ENCODE measurements at places on chromosomes 13 and 19. TPM values are rescaled to one million over a fixed set of nuclear protein-coding genes. Genes with fewer than 3 reads are reported as not detected.

GRCh38 chr19:29681422-29682235 lies 16.4 kb downstream of the PLEKHF1 start:
- DNase-seq: no peak

- no peak for DNase-seq
Observed at GRCh38 chr19:23851966-23852365, 62.7 kb upstream of the ZNF726 start.

DNA sequence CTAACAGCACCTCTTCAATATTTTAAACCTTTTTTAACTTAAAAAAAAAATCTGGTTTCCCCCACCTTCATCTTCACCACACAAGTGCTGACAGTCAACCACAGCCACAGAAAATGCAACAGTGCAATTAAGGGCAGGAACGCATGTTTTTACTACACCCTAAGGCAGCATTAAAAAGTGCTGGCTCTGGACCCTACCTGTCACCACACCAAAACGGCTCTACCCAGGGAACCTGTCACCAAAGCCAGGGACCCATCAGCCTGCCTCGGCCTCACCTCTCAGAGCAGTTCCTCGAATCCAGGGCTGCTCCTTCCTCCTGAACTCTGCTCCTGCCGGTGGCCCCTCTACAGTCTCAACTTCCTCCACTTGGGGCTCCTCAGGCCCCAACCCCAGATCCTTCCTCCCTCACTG lies 22.5 kb upstream of the SLC35E1 start:
- no peak for DNase-seq

DNA sequence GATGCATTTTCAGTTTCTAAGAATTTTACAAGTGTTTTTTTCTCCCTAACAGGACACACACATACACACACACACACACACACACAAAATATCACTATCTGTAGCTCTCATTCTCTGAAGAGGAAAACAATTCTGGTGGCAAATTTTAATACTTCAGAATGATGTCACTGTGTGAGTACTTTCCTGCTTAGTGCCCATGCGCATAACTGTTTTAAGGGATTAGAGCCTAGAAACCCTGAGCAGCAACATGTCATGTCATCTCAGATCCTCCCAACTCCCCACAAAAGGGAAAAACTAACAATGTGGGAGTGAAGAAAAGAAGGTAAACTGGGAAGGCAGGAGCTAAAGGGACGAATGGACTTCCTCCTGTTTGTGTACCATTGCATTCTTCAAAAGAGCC lies 401.2 kb downstream of the SPRY2 start:
- DNase-seq: no peak

The ZSCAN4 gene
- total RNA-seq: not detected

Data from sciatic nerve (tissue), 2 donors.